ENCODE measurements at places on chromosomes 1 and 21.

- no peak for DNase-seq
Measured at GRCh38 chr21:29991624-29992023, 51.8 kb upstream of the GRIK1 start.

DNA sequence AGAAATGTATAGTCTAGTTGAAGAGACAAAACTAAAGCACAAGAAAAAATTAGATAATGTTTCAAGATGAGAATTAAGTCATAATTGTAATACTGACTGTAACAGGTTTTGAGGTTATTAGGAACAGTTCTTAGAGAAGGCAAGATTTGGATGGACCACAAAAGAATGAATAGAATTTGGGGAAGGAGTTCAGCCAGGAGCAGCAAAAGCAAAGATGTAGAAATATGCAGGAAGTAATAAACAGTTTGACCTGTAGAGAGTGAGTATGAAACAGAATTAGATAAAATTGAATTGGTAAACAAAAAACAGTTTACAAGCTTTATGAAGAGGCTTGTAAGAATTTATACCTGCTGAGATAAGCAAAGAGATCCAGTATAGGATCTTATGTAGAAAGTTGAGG, 16.3 kb downstream of the VPS45 start:
- DNase-seq: no peak

DNA sequence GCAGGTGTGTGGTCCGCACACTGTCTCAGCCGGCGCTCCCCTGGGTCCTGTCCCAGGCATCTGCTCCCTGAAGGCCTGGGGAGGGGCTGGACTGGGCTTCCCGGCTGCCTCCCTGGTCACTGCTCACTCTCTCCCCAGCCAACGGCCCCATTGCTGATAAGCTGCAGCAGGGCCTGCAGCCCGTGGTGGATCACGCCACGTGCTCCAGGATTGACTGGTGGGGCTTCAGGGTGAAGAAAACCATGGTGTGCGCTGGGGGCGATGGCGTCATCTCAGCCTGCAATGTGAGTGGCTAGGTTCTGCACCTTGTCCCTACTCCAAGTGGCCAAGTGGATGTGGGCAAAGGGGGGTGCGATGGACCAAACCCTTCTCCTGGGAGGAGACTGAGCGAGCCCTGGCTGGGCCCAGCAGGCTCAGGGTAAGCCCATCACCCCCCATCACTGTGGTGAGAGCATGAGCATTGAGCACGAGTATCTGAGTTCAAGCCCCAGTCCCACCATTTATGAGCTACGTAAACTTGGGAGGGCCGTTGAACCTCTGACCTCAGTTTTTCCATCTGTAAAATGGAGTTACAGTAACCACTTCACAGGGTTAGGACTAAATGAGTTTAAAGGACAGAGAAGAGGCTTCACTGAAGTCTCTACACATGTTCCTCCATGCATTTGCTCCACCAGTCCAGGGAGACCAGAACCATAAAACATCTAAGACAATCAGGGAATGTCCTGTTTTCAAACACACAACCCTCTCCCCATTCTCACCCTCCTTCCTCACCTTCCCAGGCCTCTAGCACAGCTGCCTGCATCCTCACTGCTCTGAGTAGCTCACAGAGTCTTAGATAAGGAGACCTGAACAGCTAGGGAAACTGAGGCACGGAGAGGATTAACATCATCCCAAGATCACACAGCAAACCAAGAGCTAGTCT, 6.5 kb downstream of the CTRC start:
- no peak for DNase-seq

GRCh38 chr1:151458802-151459330, 428 bp downstream of the POGZ start:
- no peak for DNase-seq

DNA sequence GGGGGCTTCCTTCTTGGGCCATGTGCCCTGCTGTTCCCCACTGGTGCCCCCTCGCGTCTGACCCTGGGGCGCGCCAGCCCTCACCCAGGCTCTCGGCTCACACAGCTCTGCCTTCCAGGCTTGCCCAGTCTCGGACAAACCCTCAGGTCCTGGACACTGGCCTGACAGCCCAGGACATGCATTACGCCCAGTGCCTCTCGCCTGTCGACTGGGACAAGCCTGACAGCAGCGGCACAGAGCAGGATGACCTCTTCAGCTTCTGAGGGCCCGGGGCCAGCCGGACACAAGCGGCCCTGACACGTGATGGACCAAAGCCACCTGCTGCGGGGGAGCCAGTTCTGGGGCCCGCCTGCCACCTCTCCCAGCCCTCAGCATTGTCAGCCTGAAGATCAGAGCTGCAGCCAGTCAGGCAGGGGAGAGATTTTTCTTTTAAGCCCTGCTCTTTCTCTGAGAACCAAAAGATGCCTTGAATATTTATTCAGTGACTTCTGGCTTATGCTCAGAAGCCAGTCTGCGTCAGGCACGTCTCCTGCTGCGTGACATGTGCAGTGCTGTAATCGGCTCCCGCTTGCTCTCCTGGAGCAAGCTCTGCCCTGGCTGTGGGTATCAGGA, 23.4 kb downstream of the LDLRAP1 start:
- DNase-seq: no peak

DNA sequence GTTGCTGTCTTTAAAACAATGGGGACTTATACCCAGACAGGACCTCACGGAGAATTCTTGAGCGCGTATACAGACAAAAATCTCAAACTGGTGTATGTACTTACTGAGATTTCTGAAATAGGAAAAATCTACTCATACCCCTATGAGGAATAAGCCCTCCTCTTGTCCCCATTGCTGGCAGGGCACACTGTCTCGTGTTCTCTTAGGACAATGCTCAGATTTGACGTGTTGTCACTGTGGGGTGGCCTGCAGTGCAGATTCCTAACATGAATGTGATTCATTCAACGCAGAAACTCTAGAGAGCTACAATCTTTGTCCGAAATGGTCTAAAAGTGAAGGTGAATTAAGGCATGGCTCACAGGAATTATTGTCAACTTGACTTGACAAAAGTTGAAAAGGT, 31.1 kb upstream of the PDE9A start:
- DNase-seq: no peak

- DNase-seq: no peak
Measured at GRCh38 chr1:160205242-160206035, at the start of gene PEA15. Gene PEA15, plus strand, starts transcription at chr1:160205384. Its CDS starts 6,161 bp downstream, at chr1:160211545.

- DNase-seq: no peak
Measured at GRCh38 chr1:19089524-19089923, 120.5 kb downstream of the UBR4 start.

DNA sequence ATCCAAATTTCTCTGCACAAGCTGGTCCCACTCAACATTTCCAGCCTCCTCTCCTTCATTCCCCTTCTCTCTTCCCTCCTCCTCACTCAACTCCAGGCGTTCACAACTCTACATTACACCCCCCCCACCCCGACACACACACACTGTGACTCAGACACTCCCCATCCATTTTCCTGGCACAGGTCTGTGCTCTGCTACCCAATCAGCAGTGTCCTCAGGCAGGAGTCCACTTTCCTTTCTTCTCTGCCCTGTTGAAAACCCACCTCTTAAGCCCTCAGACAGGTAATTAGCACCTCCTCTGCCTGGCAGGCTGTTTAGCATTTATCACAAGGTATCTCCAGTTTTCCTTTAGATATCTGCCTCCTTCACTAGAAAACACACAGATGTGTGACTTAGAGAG, 8.8 kb upstream of the LMX1A start:
- no peak for DNase-seq

DNA sequence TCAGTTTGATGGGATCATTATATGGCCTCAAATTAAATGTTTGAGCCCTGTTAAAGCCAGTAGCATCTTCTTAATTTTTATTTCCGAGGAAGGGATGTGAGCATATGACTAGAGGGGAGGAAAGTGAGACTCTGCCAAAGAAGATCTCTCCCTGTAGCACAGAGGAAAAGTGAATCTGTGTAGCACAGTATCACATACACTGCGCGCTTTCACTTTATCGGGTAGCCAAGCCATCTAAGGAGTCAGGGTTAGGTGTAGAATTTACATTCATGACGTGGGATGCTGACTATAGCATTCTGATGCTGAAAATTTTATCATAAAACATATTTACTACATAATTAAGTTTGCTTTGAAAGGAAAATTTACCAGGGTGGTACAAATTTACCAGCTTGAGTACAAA, 24.0 kb downstream of the LRRC8D start:
- no peak for DNase-seq

- DNase-seq: no peak
Measured at GRCh38 chr1:8447616-8448150, 129.8 kb downstream of the SLC45A1 start.

DNA sequence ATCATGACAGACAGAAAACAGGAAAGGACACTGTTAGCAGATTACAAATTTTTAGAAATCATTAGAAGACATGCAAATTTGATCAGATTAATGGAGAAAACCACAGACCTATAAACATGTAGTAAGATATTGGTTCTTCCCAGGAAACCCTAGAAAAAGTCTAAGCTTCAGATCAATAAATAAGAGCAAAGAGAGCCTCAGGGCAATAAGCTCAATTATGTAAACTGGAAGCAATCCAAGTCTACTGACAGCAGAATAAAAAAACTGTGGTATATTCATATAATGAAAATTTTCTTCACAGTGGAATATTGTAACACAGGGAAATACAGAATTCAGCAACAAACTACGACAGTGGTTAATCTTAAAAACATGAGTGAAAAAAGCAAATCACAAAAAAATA, 36.3 kb downstream of the NRDC start:
- DNase-seq: no peak

DNA sequence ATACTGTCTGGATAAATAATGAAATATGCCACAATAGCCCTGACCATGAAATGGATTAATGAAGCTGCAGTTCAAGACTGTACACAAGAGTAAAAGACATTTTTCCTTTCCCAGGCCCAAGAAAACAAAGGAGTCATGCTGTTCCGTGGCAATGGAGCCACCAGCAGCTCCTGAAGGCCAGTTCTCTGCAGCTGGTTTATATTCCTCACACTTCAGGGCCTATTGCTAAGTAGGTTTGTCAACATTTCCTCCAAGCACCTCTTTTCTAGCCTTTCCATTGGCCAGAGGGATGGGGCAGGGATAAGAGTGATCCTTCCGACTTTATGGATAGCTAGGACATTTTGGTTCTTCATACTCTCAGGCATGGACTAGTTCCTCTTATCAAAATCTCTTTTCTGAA, 24.2 kb upstream of the RGL1 start:
- DNase-seq: no peak

GRCh38 chr1:219446288-219446687, 166.6 kb downstream of the ZC3H11B start:
- DNase-seq: no peak

- no peak for DNase-seq
Measured at GRCh38 chr1:148353461-148354283, 129.4 kb downstream of the PPIAL4G start.

DNA sequence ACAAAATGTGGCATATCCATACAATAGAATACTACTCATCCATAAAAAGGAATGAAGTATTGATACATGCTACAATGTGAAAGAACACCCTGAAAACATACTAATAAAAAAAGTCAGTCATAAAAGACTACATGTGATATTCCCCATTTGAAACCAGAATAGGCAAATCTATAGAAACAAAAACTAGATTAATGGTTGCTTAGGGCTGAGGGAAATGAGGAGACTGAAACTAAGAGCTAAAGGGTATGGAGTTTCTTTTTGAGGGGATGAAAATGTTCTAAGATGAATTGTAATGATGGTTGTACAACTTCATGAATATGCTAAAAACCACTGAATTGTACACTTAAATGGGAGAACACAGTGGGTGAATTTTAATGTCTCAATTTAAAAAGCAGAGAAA, 50.9 kb downstream of the ACBD6 start:
- DNase-seq: no peak

GRCh38 chr1:31618916-31619846, 1.7 kb downstream of the HCRTR1 start:
- DNase-seq: no peak

GRCh38 chr1:233025567-233025966, 75.2 kb downstream of the NTPCR start:
- DNase-seq: no peak

GRCh38 chr21:43972850-43973633, 39.1 kb upstream of the TRAPPC10 start:
- no peak for DNase-seq

DNA sequence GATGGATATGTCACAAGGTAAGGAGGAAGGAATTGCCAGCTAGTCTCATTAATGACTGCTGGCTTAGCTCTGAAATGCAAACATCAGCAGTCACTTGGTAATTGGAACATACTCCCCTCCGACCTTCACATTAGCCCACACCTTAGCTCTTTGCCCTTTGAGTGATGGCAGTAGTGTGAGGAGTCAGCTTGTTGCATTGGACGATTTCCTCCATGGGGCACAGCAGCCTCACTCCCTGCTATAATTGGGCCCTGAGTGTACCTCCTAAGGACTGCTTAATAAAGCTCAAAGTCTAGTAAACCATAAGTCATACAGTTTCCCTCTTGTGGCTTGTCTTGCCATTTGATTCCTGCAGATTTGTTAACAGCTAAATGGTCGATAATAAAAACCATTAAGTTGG, 19.4 kb downstream of the METTL13 start:
- no peak for DNase-seq

- DNase-seq: no peak
Measured at GRCh38 chr1:178503849-178504248, 7.1 kb upstream of the CLEC20A start.

DNA sequence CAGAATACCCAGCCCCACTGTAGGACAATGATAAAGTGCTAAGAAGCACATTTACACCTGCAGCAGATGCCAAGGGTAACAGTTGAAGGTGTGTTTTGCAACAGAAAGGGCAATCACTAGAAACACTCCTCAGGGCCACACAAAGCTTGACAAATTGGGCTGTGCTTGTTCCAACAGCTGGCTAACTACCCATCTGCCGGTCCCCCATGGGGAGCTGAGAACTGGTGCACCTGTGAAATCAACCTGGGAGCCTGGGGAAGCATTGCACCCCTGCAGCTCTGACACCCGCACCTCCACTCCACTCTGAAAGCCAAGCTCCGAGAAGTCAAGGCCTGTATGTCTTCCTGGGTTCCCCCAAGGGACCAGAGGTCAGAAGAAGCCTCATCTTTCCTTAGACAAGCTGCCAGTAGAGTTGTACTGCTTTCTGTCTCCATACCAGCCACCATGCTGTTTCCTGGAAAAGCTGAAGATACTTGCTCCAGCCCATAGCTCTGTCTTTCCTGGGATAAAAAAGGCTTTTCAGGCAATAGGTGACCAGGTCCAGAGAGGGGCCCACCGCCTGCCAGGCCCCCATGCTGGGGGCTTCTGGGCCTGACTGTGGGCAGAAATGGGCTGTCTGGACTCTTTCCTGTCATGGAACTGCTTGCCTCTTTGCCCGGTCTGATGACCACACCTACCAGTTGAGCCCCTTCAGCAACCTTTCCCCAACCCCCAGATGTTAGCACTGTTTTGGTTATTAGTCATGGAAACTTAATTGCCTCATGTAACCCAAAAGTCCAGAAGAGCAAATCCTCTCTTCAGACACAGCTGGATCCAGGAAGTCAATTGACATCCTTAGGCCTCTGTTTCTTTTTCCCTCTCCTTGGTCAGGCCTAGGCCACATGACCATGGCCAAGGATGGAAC, 93.6 kb downstream of the KIF14 start:
- no peak for DNase-seq

Data from GF-D8 (cell line).